ENCODE measurements at places on chromosomes 3 and 15.
A peak's percentile ranks its signal among the peaks of the same experiment; 100 is the strongest.

- no peak for DNase-seq
These were observed 74.3 kb downstream of the CALML4 start for GRCh38 chr15:68130851-68131250.

- no peak for DNase-seq
These were observed 55.3 kb upstream of the MAGI1 start for GRCh38 chr3:66093981-66094380.

- DNase-seq, result peak; percentile 20
These were observed 42.8 kb upstream of the RNU6-1 start for GRCh38 chr15:67882487-67883233.

DNA sequence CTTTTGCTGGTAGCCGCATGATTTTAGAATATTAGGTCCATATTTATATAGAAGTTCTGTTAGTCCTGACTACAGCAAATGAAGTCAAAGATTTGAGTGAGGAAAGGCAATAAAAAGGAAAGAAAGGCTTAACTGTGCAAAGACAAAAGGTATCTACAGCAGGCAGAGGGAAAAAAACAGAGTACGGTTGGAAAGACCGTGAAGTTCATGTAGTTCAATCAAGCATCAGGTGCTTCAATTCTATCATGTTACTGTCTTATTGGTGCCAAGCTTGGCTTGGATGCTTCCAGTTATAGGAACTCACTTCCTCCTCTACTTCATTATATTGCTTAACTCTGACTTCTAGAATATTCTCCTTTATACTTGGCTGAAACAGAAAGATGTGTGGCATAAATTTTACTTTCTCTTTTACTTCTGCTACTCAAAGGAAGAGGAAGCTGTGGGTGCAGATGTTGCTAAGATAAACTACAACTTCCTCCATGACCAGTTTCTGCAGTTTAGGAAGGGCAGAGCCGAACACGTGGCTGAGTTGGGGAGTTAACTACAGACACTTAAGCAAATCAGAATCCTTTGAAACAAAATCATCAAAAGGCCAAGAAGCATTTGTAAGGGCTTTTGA lies 72.6 kb upstream of the ZBED2 start:
- peak; percentile 91 for DNase-seq

GRCh38 chr3:18843188-18843587 lies 305.1 kb upstream of the KCNH8 start:
- no peak for DNase-seq

DNA sequence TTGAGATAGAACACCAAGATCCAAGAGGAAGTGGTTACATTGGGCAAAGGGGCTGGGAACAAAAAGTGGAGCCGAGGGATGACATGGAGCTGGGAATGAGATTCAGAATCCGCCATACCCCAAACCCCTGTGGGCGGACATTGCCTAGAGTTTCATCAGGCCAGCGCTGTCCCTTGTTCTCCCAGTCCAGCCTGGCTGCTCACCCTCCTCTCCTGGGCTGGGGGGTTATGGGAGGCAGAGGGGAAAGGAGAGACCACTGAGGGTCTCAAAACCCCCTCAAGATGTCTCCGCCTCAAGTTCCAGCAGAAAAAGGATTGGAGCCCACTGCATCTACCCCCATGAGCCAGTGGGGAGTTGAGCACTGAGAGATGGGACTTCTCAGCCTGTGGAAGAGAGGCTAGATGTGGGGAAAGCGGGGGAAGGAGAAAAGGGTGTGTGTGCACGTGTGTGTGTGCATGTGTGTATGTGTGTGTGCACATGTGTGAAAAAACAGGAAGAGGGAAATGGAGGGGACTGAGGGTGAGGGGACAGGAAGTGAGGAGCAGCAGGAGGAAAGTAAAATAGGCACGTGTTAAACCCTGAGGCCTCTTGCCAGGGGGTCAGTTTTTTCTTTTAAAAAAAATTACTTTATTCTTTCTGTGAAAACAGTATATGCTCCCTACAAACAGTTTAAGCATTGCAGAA lies 14.3 kb downstream of the GRM2 start:
- no peak for DNase-seq

DNA sequence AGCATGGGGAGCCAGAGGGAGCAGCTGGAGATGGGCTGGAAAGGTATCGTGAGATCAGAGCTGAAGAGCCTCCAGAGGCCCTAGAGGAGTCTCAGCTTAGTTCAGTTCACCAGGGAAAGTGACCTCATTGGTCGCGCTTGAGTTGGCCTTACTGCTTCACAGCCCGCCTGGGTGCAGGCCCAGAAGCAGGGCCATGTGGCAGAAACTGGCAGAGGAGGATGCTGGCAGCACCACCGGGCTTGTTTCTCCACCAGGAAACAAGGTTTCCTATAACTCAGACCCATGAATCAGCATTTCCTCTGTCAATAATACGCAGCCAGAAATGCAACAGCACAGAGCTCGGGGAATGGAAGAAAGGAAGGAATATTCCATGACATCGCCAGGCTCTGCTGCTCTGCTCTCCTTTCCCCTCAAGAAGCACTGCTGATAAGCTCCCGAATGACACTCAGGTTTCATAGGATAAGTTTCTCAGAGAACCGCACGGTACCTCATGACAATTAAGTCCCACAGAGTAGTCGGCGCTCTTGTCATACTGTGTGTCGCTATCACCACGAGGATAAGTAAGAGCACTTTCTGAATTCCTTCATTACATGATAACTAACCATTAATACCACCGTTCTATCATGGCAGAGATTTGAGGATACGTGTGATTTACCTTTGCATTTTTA lies 147.1 kb upstream of the LPP start:
- DNase-seq, result no peak

Data from activated CD4-positive, alpha-beta T cell treated with anti-CD3 and anti-CD28 coated beads, Interleukin-2, amount 10 ng/mL, durations not matched to agents 7 days and 5 days (primary cell).